ENCODE measurements at places on chromosomes 5 and 9.

DNA sequence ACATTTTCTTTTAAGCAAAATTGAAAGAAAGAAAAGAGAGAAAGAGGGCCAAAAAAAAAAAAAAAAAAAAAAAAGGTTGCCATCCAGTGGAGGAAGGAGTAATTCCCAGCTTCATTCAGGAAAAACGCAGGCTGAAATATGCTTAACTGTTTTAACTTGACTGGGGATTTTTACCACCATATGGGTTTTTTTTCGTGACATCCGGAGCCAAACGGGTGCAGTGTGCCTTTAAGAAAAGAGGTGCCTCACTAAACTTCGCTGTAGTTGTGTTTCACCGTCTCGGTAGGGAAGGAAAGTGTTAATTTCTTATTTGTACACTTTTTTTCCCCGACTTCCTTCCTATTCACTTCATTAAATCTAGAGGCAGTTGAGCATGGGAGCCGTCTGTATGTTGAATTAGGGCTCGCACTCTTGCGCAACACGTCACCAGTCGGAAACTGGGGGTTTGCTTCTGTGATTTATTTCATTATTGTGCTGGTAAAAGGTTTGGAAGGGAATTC, 143.0 kb downstream of the SMARCA2 start:
- DNase-seq, result peak; percentile 35

- DNase-seq, result no peak
Observed at GRCh38 chr9:91297306-91297705, 64.4 kb downstream of the AUH start.

- DNase-seq, result no peak
Observed at GRCh38 chr5:90641528-90641927, 82.9 kb downstream of the ADGRV1 start.

DNA sequence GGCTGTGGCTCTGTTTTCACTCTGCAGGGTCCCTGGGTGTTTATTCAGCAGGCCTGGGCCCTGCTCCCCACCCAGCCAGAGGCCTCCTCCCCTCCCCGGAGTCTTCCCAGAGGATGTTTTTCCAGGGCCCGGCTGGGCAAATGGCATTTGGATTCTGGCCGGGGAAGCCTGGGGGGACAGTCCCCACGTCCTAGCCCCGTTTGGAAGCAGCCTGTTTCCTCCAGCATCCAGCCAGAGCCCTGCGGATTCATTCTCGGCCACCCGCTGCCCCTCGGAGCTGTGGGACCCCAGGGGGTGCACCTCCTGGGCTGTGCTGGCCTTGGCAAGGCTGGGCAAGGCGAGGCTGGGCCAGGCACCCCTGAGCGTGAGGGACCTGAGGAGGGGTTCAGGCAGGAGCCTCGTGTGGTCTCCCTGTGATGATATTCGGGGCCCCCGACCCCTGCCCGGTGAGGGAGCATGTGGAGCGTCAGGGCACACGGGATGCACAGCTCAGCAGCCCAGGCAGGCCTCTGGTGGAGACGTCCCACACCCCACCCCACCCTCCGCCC, 48.8 kb upstream of the EGFL7 start:
- DNase-seq, result no peak

DNA sequence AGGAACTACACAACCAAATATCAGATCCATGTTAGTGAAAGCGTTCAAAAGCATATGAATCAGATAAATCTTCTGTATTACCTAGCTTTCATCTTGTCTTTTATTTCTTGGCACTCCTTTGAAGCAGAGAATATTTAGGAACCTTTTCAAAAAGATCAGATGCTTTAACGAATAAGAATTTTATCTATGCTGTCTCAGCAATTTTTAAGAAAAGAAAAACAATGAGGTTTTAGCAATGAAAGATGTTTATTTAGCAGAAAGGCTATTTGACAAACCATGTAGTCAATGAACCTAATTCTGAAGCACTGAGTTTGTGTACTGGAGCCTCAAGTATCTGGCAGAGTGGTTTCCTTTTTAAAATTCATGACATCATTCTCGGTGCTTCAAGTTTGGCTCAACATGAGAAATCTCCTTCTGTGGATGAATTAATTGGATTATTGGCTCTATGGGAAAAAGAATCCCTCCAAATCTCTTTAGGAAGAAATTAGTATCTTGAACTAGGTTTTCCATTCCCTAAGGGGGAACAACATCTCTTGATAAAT, 534.7 kb downstream of the CAAP1 start:
- DNase-seq, result no peak

GRCh38 chr5:176739461-176740051, 70.8 kb upstream of the UNC5A start:
- no peak for DNase-seq

GRCh38 chr5:42749020-42749419, 7.6 kb upstream of the CCDC152 start:
- DNase-seq, result no peak

DNA sequence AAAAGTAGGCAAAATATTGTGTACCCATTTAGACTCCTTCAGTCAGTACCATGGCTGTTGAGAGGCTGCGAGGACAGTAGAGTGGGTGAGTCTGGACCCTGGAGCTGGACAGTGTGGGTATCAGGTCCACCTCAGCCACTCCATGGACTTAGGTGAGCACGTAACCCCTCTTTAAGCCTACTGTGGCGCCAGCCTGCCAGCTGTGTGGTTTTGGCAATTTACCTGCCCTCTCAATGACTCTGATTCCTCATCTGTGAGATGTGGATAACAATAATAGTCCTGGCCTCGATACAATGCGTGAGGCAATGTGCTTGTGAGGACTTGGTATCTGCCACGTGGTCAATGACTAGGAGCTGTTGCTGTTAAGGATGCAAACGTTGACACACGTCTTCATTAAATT, 17.9 kb downstream of the SLC1A3 start:
- no peak for DNase-seq

GRCh38 chr9:116133163-116133562, 20.4 kb upstream of the PAPPA start:
- DNase-seq, result no peak

GRCh38 chr5:175824676-175825075, 46.7 kb upstream of the CPLX2 start:
- no peak for DNase-seq

GRCh38 chr9:109766351-109766750, 13.6 kb upstream of the PALM2AKAP2 start:
- no peak for DNase-seq

- DNase-seq, result no peak
Observed at GRCh38 chr9:8734760-8735159, 935.2 kb upstream of the DMAC1 start.

DNA sequence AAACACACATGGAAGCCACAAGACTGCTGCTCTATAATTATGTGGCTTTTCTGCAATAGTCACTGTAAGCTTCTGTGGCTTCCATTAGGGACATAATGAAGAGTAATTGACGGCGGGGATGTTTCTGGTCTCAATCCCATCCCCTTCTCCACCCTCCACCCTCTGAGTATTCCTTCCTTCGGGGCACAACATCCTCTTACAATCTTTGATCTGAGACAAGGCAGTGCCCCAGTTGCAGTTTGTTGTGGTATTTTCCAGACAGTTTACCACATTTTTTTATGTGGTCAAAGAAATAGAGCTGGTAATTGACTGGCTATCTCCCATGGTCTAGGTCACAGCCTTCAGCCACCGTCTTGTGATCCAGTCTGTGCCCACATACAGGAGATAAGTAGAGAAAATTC, 277.7 kb downstream of the NR2F1-AS1 start:
- no peak for DNase-seq

DNA sequence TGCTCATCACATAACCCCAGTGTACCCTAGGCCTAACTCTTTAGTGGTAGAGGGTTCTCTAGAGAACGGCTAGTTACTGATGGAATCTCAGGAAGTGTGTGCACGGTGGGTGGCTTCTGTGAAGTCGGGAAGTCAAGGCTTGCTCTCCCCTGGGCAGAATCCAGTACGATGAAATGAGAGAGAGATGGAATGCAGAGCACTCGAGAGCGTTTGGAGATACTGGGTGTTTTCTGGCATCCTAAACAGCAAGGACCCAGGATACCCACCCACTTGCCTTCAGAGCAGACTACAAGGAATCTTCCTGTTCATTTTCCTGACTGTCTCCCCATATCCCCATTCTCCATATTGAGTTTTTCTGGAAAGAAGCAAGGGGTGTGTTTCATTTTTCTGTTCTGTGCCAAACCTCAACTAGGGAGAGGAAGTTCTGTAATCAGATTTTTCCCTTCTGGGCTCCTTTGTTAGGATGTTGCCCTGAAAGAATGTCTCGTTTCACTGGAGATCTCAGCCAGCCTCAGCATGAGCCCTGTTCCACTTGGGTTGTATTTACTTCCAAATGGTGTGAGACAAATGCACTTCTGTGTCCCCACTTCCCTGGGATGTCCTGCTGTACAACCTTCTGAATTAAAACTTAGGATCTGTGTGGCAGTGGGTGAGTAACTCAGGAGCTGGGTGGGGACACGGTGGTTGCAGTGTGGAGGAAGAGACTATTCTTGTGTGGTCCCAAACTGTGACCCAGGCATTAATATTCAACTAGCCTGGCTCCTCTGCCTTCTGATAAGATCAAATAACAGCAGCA, 108.9 kb upstream of the SPRY4 start:
- DNase-seq, result no peak

GRCh38 chr5:151288180-151288579, 15.4 kb downstream of the SLC36A3 start:
- no peak for DNase-seq

GRCh38 chr9:69674716-69675438, 2.7 kb upstream of the APBA1 start:
- DNase-seq, result peak; percentile 71

- no peak for DNase-seq
Observed at GRCh38 chr9:90999425-91000397, 198.1 kb downstream of the SYK start.

DNA sequence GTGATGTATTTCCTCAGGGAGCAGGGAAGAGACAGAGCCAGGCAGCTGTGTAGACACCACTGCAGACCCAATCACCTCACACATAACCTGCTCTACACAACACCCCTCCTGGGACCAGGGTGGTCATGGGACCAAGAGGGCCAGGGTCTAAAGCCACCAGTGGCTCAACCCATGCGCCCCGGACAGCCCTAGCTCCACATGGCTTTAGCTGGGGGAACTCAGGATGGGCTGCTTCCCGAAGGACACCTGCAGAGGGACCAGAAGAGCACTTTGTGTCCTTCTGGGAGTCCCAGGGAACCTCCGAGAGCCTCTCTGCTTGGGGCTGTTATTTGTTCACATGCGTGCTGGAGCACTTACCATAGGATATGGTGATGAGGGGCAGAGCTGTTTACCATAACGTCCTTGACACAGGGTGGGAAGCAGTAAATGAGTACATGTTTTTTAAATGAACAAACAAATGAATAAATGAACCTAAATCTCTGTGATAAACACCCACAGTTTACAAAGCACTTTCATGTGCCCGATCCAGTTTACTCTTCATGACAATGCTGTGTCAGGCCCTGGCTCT, 12.3 kb downstream of the SEPTIN8 start:
- DNase-seq, result no peak

DNA sequence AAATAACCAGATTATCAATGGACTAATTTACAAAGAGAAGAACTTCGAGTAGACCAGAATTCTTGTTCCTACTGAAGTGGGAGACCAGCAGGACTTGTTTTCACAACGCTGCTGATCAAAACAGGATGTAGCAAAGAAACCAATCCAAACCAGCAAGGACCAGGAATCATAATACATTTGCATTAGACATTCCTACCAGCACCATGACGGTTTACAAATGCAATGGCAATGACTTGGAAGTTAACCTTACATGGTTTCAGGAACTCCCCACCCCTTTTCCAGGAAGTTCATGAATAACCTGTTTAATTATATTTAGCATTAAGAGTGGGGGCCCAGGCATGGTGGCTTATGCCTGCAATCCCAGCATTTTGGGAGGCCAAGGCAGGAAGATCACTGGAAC, 100.0 kb downstream of the LPAR1 start:
- DNase-seq, result no peak

GRCh38 chr5:126682856-126683255, 82.1 kb downstream of the PHAX start:
- DNase-seq, result no peak

- DNase-seq, result no peak
Observed at GRCh38 chr5:58786035-58786434, 203.2 kb downstream of the RAB3C start.

DNA sequence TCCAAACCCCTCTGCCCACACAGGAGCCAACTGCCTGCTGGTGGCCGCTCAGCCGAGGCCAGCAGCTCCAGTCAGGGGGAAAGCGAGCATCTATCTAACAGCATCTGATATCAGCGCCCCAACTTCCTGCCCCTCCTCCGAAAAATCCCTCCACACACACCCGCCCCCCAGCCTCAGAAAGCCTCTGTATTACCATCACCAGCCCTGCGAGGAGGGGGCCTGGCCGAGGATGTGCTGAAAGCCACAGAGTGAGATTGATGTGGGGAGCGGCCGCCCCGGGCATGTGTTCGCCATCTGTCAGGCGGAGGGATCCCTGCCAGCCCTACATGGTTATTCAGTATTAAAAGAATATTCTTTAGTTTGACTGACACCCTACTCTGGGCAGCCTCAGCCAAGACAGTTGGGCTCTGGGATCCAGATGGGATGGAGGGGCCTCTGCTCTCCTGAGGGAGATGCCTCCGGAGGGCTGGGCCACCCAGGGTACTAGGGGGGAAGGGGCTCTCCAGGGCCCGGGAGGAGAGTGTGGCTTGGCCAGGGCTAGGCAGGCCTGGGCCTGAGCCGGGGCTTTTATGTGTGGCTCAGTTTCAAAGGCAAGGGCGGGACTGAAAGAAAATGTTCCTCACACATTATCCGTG, 98.0 kb downstream of the HSD17B3 start:
- no peak for DNase-seq

- DNase-seq, result no peak
Observed at GRCh38 chr5:168426007-168426863, 60.0 kb upstream of the RARS1 start.

DNA sequence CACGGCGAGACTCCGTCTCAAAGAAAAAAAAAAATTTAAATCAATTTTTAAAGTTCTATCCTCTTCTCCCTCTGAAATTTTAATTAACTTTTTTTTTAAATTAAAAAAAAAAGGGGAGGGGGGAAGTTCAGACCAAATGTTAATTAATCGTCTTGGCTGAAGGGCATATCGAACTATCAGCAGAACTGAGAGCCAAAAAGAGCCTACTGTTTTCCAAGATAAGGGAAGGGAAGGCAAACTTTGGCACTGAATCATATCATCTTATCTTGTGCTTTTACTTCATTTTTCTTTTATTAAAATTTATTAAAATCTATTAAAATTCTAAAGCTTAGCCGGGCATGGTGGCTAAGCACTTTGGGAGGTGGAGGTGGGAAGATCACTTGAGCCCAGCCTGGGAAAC, 45.9 kb upstream of the MTMR12 start:
- no peak for DNase-seq

DNA sequence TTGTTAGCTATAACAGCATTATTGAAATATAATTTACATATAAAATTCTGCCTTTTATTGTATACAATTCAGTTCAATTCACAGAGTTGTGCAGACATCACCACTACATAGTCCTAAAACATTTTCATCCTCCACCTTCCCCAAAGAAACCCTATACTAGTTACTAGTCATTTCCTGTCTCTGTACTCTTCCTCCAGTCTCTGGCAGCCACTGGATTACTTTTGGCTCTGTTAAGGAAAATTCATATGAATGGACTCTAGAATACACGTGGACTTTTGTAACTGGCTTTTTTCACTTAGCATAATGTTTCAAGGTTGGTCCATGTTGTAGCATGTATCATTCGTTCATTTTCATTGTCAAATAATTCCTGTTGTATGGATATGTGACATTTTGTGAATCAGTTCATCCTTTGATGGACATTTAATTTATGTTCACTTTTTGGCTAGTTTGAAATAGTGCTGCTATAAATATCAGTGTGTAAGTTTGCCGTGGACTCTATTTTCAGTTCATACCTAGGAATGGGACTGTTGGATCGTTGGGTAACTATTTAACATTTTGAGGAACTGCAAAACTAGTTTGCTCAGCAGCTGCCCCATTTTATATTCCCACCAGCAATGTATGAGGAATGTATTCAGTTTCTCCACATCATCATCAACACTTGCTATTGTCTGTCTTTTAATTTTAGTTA, 9.7 kb downstream of the ICE1 start:
- no peak for DNase-seq
